Stimulated activated CD4-positive, alpha-beta T cell treated with anti-CD3 and anti-CD28 coated beads, Interleukin-2, amount 100 ng/mL, for 48 hours (primary cell): ENCODE measurements at places on chromosomes 13 and 19.

DNA sequence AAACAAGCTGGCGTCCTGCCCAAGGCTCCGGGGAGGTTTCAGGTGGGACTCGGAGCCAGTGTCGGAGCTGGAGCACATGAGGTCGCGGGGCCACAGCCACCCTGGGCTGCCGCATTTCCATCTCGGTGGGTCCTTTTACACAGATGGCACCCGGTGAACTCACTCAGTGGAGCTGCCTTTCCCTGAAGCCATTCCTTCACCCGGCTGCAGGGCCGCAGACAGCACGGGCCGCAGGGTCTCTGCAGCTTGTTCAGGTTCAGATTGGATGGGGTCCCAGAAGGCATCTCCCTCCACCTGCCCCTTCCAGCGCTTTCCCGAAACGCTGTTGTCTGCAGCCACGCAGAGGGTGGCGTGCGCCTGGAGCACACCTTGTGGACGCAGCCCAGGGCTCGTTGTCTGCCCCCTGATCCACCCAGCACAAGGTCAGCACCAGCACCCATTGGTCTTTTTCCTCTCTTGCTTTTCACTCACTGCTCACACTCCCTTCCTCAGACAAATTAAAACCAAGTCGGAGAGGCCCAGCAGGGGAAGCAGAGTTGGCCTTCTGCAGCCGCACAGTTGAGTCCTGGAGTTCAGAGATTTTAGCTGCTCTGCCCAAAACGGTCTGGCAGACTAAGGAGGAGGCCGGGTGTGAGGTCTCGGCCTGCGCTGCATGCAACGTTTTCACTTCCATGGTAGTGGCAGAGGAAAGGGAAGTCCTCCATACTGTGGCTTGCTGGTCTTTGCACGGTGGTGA lies 18.1 kb downstream of the MCF2L start:
- no peak for DNase-seq

GRCh38 chr19:51242881-51243630 lies 7.8 kb upstream of the SIGLECL1 start:
- no peak for DNase-seq

DNA sequence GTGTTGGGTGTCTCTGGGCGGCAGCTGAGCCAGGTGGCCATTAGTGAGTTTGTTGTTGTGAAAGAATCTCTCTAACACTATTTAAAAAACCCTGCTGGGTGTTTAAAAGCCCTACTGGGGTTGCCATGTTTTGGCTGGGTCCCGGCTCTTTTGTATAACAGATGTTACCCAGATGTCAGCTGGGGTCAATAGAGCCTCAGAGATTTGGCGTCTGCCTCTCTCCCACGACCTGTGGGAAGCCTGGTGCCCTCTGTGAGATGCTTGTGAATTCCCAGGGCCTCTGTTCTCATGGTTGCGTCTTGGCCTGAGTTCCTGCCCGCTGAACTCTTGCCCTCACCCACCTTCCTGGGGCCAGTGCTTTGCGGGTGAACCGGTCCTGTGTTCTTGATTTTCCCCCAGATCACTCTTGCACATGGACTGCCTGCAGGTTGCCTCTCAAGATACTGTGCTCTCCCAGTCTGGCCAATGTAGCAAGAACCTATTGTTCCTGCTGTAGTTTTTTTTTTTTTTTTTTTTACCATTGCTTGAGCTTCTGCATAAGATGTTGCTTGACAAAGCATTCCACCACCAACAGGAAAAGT lies 9.5 kb downstream of the NFILZ start:
- DNase-seq = no peak

DNA sequence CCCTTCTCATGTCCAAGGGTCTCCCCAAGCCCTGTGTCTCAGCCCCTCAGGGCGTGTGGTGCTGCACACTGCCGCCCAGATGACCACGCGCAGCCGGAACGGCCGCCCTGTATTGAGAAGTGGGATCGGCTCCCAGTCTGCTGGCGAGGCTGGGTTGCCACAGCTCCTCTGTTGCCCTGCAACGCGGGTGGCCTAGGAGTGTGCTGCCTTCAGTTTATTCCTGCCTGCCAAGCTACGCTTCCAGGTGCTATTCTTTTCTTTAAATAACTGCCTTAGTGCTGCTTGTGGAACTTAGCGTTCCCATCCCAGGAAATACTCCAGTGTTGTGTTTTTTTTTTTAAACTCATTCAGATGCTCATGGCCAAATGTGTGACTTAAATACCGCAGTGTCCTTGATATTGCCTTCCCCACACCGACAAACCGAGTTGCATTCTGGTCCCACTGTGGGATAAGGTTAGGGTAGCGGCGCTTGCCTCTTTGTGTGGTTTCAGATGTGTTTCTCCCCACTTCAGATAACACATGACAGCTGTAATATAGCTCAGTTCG lies 16.6 kb downstream of the ACTN4 start:
- DNase-seq = no peak

GRCh38 chr13:40982772-40983171 lies 36.3 kb downstream of the ELF1 start:
- no peak for DNase-seq

- DNase-seq = no peak
Measured at GRCh38 chr13:27860743-27861142, 59.1 kb upstream of the PDX1 start.

DNA sequence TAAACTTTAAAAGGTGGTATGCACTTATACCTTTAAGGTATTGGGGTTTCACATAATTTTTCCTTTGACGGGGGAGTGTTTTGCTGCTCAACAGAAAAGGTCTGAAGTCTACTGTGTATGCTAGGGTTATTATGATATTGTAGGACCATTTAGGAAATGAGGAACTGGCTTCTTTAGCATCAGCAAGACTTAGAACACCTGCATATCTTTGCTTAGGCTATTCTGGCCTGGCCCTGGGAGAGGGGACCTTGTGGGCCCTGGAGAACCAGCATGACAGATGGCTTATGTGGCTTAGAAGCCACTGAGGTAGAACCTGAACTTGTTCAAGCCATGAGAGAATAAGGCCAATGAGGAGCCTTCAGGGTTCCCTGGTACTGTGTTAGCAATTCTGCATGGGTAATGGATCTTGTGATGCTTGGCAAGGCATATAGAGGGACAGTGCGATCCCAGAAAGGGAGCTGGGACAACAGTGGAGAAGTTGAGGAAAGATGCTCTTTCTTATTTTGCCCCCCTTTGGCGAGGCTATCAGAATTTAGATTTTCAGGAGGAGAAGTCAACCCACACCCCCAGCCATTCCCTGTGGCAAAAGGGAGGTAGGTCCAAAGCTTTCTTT lies 4.3 kb downstream of the RGCC start:
- DNase-seq = no peak

DNA sequence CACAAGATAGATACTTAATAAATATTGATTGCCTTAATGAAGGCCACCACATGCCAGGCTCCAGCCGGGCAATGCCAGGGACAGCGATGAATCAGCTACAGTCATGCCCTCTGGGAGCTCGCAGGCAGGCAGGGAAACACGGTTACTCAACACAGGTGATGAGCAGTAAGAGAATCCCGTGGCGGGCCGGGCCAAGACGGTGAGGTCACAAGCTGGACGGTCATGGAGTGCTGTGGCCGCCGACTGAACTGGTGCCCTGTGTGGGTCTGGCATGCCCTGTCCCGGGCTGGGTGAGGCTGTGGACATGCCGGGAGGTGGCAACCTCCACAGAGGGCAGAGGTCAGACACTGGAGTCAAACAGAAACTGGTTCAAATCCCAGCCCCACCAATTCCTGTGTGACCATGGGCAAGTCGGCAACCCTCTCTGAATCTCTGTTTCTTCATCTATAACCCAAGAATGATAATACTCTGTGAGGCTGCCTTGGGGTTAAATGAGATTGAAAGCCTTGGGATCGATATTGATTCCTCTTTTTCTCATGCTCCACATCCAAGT lies 13.2 kb upstream of the PAK4 start:
- DNase-seq = no peak

- DNase-seq = no peak
Measured at GRCh38 chr19:51541458-51542357, 10.2 kb upstream of the SIGLEC6 start.

DNA sequence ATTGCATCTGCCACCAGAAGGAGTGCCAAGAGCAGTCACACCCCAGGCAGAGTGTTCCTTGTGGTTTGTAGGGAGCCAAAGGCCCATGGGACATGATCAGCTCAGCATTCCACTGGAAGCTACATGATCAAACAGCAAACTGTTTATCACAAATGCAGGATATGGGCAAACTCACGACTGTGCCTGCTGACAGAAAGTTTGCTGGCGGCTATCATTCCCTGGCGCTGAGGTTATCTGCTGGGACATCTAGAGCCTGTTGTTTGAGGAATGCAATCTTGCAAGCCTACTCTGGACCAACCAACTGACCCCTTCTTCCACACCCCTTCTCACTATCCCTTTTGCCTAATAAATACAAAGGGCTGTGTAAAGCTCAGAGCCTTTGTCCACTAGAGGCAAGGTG lies 7.7 kb upstream of the ZNF613 start:
- no peak for DNase-seq

GRCh38 chr13:75364131-75364713 lies 117.7 kb downstream of the TBC1D4 start:
- no peak for DNase-seq

DNA sequence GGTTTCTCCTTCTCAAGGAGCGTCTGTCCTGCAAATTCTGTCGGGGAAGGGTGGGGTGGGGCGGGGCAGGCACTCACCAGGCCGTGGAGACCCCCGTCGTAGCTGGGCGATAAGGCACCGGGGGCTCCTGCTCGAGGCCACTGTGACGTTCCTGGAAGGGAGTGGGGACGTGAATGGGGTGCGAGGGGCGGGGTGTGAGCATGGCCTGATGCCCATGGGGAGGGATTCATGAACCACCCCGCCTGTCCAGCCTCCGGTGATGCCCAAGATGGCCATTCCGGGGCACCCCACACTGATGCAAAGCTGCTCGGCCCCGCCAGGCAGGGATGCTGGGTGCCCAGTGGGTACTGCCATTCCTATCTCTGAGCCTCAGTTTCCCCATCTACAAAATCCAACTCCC lies 14.4 kb upstream of the UQCR11 start:
- no peak for DNase-seq

GRCh38 chr13:112668924-112669323 lies 20.9 kb upstream of the ATP11A start:
- no peak for DNase-seq

GRCh38 chr13:95571941-95572340 lies 19.4 kb downstream of the CLDN10 start:
- no peak for DNase-seq

DNA sequence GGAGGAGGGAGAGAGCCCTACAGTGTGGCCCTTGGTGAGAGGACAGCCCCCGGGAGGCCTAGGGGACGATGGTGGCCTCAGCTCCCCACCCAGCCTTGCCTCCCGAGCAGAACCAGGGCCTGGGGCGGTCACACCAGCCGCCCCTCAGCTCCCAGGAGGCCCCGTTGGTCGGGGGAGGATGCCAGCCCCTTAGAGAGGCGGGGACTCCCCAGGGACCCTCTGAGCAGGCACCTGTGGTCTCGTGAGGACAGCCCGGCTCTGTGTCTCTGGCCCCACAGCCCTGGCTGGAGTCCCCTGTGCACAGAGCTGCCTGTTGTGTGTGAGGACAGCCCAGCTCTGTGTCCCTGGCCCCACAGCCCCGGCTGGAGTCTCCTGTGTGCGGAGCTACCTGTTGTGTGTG lies 158.8 kb downstream of the KDM4B start:
- no peak for DNase-seq

DNA sequence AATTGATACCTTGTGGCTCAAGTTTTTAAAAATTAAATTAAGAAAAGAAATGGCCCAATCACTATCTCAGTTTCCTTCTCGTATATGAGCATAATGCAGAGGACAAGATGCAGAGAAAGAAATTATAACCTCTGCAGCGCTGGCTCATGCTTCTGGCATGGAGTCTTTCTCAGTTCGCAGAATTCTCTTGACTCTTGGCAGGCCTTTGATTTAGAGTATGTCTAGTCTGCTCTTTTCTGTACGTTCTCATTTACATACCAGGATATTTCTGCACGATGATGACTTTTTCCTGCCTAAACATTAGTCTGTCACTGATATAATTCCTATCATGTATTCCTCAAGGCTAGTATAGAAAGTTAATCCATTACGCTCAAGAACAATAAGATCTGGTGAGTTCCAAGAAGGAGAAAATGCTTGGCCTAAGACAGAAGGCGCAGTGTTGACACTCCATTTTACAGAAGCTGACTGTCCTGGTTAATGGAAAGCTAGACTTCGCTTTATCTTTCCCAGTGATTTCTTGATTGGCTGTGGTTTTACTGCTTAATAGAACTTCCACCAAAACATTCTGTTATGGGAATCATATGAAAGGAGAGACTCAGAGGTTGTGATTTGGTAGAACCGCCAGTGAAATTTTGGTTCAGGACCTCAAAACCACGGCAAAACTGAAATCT lies 1.7 kb upstream of the SMAD9 start:
- no peak for DNase-seq

- no peak for DNase-seq
Measured at GRCh38 chr13:74682746-74683145, 548.5 kb upstream of the KLF12 start.

DNA sequence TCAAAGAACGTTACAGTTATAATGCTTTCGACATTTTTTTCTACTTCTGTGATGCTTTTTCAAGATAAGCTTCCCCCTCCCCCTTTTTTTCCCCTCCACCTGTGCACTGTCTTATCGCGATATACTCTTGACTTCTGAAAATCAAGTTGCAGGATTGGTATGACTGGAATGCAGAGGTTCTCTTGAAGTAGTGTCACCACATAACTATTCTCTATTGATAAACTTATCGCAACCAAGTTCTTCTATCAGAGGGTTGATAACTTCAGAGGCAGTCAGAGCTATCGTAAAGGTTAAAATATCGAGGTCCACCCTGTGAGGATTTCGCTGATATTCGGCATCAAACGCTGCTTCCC lies 820 bp downstream of the EID2 start:
- DNase-seq = no peak

DNA sequence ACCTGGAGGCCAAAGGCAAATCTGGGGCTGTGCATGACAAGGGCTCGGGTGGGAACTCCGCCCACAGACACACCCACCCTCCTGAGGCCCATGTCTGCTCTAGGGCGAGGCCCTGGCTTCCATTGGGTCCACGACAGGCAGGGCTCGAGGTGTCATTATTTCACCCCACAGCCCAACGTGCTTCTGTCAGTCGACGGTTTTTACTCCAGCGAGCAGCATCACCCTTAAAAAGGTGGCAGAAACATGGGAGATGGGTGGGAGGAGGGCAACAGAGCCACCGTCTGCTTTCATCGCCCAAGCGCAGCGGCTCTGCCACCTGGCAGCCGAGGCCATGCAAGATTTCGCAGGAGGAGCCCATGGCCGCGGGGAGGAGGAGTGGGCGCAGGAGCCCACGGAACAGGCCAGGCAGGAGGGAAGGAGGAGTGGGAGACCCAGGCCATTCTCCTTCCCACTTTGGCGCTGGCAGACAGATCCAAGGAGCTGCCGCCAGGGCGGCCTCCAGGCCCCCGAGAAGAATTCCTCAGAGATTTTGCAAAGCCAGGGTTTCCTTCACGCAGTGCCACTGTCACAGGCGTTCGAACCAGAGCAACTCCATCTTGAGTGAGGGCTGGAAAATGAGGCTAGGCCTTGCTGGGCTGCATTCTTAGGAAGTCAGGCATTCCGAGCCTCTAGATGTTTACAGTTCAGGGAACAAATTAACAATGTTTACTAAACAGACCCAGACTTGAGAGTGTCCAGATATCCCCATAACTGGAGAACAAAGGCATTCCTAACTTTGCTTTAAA lies 49.3 kb upstream of the TUBGCP3 start:
- DNase-seq = no peak

GRCh38 chr19:36051637-36052036 lies 2.4 kb downstream of the THAP8 start:
- no peak for DNase-seq

GRCh38 chr13:33392794-33393405 lies 107.3 kb upstream of the STARD13 start:
- no peak for DNase-seq
